Camera-type eye (tissue), 1 donor: ENCODE measurements at places on chromosomes 7 and 10. TPM values are rescaled to one million over a fixed set of nuclear protein-coding genes. Genes with fewer than 3 reads are reported as not detected.

The SPDYE9 gene
- total RNA-seq = not detected

The RHBDD2 gene
- 38.6 TPM for total RNA-seq

The DHX32 gene
- total RNA-seq = 48.4 TPM

The PLPP4 gene
- total RNA-seq = 4.2 TPM

The TUBB8 gene
- total RNA-seq = not detected

The ASIC3 gene
- 4.4 TPM for total RNA-seq

The FHIP2A gene
- 40.8 TPM for total RNA-seq

The WNT8B gene
- 0.16 TPM for total RNA-seq

The CDHR1 gene
- total RNA-seq = 150 TPM

The MYL10 gene
- total RNA-seq = 3.8 TPM

The MINDY4 gene
- 10.2 TPM for total RNA-seq

The LFNG gene
- 42.2 TPM for total RNA-seq

The OR9A2 gene
- not detected for total RNA-seq

The PDCD4 gene
- total RNA-seq = 155 TPM

The TNRC18 gene
- total RNA-seq = 140 TPM

The ITPRID1 gene
- 0.11 TPM for total RNA-seq

The CDNF gene
- total RNA-seq = 3.0 TPM

The PWWP2B gene
- 17.3 TPM for total RNA-seq

The COL28A1 gene
- total RNA-seq = 5.5 TPM
